ENCODE measurements at places on chromosomes 4 and X.
A peak's percentile ranks its signal among the peaks of the same experiment; 100 is the strongest.

DNA sequence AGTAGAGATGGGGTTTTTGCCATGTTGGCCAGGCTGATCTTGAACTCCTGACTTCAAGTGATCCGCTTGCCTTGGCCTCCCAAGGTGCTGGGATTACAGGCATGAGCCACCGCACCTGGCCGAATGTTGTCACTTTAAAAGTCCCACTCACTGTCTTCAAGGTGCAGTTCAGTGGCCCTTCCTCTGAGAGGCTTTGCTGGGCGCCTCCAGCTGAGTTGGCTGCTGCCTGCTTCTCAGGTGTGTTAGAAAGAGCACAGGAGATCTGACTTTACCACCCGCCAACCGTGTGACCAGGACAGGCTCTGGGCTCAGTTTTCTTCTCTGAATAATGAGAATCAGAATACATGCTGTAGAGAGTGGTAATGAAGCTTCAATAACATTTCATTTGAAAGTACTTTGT lies 207.4 kb downstream of the CEP135 start:
- H3K27ac ChIP-seq = no peak overlapping the region
- H3K27me3 ChIP-seq = no peaks in the 10 kb centered on the region
- H3K4me1 ChIP-seq = no peaks in the 10 kb centered on the region
- no peaks in the 10 kb centered on the region for H3K36me3 ChIP-seq
- no peak for DNase-seq
- no peak overlapping the region for H3K4me3 ChIP-seq

DNA sequence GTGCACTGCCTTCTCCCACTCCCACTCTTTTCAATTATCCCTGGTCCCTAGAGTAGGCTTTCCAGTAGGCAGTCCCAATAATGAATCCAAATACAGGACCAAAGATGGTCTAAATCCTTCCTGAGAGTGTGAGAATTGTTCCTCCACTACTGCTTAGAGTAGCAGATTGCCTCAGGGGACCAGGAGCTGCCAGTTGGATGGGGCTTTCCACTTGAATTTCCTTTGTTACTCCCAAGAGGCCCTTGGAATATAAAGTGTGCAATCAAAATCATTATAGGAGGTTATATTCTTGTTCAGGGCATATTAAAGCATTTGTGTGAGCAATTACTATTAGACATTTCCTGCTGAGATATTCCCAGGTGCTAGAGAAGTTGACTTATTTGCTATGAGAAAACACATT lies 156.6 kb upstream of the TLL1 start:
- no peak for DNase-seq
- H3K4me1 ChIP-seq = no peaks in the 10 kb centered on the region
- H3K27ac ChIP-seq = no peak overlapping the region
- H3K36me3 ChIP-seq = no peaks in the 10 kb centered on the region
- H3K27me3 ChIP-seq = no peaks in the 10 kb centered on the region
- no peak overlapping the region for H3K4me3 ChIP-seq

DNA sequence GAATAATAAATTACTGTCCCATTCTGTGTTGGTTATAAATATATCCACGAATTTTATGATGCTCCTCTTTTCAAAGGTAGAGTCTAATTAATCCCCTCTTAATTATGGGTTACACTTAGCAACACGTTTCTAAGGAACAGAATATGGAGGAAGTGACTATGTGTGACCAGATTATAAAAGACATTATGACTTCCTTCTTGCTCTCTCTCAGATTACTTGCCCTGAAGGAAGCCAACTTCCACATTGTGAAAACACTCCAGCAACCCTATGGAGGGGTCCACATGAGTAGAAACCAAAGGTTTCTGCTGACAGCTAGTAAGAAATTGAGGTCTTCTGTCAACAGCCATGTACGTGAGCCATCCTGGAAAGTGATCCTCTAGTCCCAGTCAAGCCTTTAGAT lies 59.3 kb downstream of the WDFY3 start:
- DNase-seq = no peak
- no peak overlapping the region for H3K4me3 ChIP-seq
- H3K27ac ChIP-seq = no peak overlapping the region
- H3K4me1 ChIP-seq = no peaks in the 10 kb centered on the region
- H3K27me3 ChIP-seq = no peaks in the 10 kb centered on the region

DNA sequence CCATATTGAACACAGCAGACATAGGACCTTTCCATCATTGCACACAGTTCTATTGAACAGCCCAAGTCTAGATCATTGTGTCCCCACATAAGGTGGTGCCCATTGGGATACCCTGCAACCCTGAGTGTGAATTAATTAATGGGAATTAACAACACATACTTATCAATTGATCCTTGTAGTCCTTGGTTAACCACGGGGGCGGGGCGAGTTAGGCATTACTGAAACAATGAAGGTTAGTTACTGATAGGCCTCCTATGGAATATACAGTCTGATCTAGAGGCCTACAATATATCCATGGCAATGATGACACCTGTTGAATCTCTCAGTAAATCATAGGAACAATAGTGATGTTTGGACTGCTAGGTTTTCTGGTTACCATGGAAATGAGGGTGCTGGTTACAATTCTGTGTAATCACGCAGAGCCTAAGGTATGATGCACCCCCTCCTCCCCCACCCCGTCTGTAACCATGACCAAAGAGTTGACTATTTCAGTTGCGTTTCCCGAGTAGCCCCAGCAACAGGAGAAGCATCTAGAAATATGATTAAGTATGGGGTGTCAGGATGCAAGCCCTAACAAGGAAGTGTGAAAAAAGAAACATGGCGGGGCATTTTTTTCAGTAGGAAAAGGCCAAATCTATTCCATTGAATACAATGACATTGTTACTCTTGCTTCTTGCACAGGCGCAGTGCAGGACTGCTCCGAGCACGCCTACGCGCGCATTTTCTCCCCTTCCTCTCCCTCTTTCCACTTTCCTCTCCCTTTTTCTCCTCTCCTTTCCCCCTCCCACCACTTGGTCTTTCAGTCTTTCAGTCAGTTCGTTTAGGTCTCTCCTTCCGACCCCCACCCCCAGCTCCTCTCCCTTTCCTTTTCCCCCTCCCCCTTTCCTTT lies 677 bp upstream of the NONO start:
- H3K4me3 ChIP-seq = peak overlapping the region; percentile 99
- peaks cover 18% of the 10 kb centered on the region for H3K36me3 ChIP-seq
- peak; percentile 46 for DNase-seq
- peak overlapping the region; percentile 99 for H3K27ac ChIP-seq
- no peaks in the 10 kb centered on the region for H3K27me3 ChIP-seq
- peaks cover 15% of the 10 kb centered on the region for H3K4me1 ChIP-seq
